ENCODE measurements at places on chromosomes 6 and 20.

DNA sequence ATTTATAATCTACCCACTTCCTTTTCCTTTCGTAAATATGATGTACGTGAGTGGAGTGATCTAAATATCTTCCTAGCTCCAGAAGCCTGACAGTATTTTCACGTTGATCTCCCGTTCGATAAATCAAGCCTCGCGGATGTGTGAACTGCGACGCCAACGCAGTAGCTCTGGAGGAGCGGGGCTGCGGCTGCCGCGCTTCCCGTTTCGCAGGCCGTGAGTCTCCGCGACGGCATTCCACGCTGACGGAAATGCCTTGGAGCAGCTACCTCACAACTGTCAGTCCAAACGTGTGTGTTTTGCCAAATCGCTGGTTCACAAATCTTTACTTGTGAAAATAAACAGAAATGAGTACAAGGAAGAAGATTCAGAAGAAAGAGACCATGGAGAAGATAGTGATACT is 41.2 kb downstream of the BTBD3 start:
- DNase-seq, result no peak

- DNase-seq, result no peak
Measured at GRCh38 chr6:160139420-160139851, 17.8 kb downstream of the SLC22A1 start.

DNA sequence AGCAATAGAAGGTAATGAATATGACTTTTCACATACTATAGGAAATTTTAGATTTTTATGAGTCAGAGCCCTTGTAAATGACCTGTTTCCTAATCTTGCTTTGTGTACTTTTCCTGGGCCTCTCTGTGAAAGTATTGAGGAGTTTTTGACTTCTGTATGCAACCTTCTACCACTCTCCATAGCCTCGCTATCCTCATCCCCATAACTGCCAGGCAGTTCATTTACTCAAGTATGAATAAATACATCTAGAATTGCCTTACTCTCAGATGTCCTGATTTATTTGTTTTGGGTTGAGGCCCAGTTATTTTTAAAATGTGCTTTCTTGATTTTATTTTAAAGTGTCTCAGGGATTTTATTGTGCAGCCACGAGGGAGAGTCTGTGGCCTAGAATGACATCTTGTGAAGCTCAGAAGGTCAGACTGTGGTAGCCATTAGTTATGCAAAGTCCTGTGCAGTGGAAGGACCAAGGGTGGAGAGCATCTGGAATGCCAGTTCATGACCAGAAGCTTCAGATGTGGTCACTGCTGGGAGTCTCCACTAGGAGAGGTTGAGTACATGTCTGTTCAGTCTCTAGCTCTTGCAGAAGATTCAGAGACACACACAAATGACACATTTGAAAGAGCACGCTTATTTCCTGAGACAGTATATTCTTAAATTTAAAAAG is 346.2 kb upstream of the IMPG1 start:
- DNase-seq, result no peak

DNA sequence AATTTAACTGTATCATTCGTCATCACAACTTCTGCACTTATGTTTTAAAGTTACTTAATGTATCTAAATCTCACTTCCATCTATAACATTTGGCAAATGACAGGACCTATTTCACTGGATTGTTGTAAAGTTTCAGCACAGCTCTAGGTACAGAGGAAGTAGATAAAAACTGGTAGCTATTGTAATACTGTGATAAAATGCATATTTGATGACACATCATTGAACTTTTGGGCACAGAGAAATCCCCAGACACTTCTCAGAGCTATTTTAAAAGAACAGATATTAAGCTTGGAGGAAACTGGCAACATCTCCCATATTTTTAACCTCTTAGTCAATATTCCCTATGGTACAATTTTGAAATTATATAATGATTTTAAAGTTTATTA is 138.7 kb downstream of the RFPL4B start:
- DNase-seq, result no peak

DNA sequence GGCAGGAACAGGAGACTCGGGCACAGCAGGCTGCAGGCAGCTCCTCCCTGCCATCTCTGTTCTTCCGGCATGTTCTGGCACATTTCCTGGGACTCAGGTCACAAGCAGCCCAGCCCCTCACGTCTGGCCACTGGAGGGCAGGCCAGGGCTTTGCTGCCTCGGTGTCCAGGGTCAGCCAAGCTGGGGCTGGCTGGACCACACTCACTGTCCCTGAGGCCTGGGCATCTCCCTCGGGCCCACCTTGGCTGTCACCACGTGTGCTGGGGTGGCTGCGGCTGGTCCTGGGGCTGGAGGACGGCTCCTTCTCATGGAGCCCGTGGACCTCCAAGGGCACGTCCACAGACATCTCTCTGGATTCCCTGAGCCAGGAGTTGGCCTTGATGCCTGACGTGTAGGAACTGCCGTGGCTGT is 18.5 kb downstream of the FRMD1 start:
- DNase-seq, result no peak

- DNase-seq, result no peak
Measured at GRCh38 chr6:32818867-32819266, 2.1 kb upstream of the HLA-DOB start.

DNA sequence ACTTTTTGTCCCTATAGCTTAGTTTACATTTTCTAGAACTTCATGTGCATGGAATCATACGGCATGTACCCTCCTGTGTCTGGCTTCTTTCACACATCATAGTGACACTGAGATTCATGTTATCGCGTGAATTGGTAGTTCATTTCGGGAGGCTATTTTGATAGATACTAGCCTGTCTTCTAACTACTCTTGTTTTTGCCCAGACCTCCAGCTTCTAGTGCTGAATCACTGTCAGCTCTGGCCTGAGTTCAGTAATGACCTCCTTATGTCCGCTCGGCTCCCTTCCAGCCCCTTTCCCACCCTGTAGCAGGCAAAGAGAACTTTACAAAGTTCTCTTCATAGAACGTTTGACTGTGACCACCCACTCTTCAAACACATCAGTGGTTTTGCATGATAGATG is 14.1 kb downstream of the MYBL2 start:
- no peak for DNase-seq

- no peak for DNase-seq
Measured at GRCh38 chr6:147983581-147984366, 358.9 kb upstream of the SASH1 start.

GRCh38 chr20:5807431-5807830 is 57.2 kb downstream of the SHLD1 start:
- DNase-seq, result no peak

DNA sequence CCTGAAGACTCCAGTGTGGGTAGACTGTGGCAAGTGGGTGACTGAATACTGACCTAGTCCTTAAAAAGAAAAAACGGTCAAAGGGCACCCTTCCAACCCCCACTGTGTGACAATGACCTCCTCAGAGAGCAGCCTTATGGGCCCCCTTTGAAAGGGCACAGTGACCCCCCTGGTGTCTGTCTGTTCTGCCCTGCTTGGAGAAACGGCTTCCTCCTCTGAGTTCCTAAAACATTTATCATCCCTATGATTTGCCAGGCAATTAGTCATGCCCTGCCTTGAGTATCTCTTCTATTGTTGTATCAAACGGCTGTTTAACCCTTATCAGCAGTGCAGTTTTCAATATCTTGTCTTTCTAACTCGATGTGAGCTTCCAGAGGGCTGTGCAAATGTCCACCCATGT is 21.0 kb upstream of the STX16 start:
- DNase-seq, result no peak

GRCh38 chr6:143126574-143126941 is 65.9 kb downstream of the AIG1 start:
- no peak for DNase-seq

DNA sequence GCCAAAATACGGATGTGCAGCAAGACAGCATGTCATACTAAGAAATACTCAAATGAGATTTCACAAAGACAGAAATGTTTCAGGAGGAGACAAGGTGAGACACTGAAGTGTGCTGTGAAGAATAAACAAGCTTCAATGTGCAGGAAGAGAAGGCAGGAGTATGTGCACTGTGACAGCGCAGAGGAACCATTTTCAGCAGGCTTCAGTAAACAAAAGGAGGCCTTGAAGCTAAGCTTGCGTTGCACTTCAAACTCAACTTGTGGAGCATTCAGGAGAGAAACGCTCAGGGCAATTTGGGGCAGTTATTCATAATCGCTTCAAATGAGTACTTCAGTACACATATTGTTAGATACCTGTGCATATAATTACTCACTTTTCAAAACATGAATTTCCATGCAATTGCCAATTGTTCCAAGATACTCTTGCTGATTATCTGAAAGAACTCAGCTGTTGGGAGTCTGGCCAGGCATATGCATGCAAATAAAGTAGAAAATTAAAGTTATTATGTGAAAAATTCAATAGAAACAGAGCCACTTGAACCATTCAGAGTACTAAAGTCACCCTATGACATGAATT is 234.2 kb upstream of the OPRM1 start:
- no peak for DNase-seq

DNA sequence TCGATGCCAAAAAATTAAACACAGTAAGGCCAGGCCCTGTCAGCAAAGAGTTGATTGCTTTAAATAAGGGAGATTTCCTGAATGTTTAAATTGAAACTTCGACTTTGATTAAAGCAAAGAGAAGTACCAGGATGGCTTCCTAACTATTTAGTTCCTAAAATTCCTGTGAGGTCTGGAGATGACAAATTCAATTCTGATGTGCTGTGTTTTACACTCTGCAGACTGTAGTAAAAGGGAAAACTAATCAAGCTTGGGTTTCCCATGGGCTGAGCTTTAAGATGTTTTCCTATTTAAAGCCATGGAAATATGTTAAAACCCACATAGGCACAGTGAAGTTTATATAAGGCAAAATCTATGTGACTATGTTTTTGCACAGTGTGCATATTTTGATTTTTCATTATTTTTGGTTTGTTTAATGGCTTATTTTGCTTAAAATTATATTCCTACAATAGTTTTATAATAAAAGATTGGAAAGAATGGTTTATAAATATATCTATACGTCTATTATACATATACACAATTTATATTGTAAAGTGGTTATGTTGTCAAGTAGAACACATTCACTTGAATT is 198.5 kb upstream of the EYA4 start:
- DNase-seq, result no peak

DNA sequence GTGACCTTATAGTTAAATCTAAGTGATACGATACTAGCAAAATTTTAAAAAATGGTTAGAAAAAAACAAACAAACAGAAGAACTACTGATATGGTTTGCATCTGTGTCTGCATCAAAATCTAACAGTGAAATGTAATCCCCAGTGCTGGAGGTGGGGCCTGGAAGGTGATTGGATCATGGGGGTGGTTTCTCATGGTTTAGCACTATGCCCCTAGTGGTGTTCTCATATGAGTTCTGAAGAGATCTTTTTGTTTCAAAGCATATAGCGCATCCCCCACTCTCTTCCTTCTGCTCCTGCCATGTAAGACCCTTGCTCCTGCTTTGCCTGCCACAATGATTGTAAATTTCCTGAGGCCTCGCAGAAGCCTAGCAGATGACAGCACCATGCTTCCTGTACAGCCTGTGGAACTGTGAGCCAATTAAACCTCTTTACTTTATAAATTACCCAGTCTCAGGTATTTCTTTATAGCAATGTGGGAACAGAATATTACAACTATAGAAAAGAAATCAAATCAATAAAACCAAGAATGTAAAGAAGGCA is 5.4 kb downstream of the FBXL4 start:
- no peak for DNase-seq

- no peak for DNase-seq
Measured at GRCh38 chr6:167244991-167245390, 46.1 kb upstream of the UNC93A start.

DNA sequence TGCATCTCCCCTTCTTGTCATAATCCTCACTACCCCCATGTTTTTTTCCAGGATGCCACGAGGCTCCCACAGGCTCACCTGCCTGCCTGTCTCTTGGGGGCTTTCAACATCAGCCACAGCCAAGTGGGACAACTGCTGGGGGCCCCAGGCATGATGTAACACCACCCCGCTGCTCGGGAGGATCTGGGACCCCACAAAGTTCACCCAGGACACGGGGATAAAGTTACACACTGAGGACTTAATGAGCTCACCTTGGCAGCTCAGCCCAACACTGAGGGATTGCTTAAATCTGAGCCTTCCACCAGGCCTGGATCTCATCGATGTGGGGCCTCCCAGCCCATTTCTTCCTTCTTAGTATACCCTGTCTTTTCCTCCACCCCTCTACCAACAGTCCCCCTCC is 56.4 kb upstream of the NNAT start:
- DNase-seq, result no peak

DNA sequence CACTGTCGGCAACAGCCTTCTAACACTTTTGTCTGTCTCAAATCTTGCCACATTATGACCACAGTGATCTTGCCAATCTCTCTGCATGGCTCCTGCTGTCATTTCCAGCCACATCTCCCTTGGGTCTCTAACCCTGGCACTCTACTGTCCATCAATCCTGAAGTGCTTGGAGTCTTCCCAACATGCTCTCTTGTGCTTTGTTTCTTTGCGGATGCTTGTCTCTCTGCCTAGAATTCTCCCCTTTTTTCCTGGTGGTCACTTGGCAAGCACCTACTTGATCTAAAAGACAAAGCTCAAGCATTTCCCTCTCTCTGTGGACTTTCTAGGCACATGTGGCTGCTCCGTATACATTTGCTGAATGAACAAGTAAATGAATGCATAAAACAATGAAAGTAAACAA is 290.7 kb upstream of the MAP3K7 start:
- no peak for DNase-seq

GRCh38 chr6:21953831-21954801 is 342.7 kb downstream of the PRL start:
- DNase-seq, result no peak

DNA sequence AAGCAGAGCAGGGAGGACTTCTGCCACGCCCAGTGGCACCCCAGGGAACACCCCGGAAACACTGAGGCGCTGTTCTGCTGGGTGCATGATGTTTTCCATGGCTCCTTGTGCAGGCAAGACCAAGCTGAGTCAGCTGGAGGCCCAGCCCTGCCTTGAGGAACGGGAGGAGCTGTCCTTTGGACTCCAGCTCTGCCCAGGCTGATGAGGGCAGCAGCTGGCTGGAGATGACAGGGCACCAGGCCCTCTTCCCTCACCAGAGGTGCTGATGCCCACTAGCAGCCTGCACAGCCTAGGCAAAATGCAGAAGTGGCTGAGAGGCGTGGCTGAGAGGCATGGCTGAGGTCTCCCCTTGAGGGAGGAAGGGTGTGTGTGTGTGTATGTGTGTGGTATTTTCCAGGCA is 2.4 kb downstream of the C6orf132 start:
- no peak for DNase-seq

DNA sequence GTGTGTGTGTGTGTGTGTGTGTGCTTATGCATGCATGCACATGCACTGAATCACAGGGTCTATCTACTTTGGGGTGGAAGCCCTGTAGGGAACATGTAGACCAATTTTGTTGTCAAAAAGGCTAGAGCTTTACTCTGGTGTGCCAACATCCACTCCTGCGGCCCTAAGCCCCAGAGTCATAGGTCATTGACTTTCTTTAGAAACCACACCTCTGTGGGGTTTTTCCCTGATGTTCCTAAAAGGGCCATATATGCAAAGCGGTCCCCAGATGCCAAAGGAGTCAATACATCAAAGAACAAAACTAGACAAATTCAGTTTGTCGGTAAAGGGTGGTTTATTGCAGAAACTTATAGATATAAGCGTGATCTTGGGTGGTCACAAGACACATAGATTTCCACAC is 29.8 kb upstream of the SLC2A12 start:
- DNase-seq, result no peak

All from stimulated activated CD4-positive, alpha-beta T cell treated with anti-CD3 and anti-CD28 coated beads, Interleukin-12 subunit alpha, Interleukin-12 subunit beta, amount 100 ng/mL, for 4 hours (primary cell).